ENCODE measurements at places on chromosomes 4 and X. TPM values are rescaled to one million over a fixed set of nuclear protein-coding genes. Genes with fewer than 3 reads are reported as not detected.

- DNase-seq: peak; percentile 2
Measured at GRCh38 chr4:152850377-152850776, 70.6 kb downstream of the ARFIP1 start.

- DNase-seq: no peak
Measured at GRCh38 chrX:153821066-153821465, 9.3 kb downstream of the PDZD4 start.

- DNase-seq: no peak
Measured at GRCh38 chr4:144714166-144714565, 68.2 kb downstream of the HHIP start.

- no peak for DNase-seq
Measured at GRCh38 chr4:170716868-170717267, 627.1 kb upstream of the AADAT start.

Gene SMR3B
- not detected for total RNA-seq
